B cell (primary cell): ENCODE measurements at places on chromosomes 7 and 10. TPM values are rescaled to one million over a fixed set of nuclear protein-coding genes. Genes with fewer than 3 reads are reported as not detected.

GRCh38 chr10:102119417-102120141 is 589 bp downstream of the LDB1 start:
- peak; percentile 74 for DNase-seq
- H3K27ac ChIP-seq, result peak overlapping the region; percentile 87
- H3K27me3 ChIP-seq, result no peaks in the 10 kb centered on the region

GRCh38 chr7:11194492-11194891 is 220.8 kb downstream of the PHF14 start:
- no peaks in the 10 kb centered on the region for H3K4me1 ChIP-seq
- H3K4me3 ChIP-seq, result no peak overlapping the region
- no peaks in the 10 kb centered on the region for H3K27me3 ChIP-seq
- no peak overlapping the region for H3K27ac ChIP-seq
- H3K36me3 ChIP-seq, result no peaks in the 10 kb centered on the region

DNA sequence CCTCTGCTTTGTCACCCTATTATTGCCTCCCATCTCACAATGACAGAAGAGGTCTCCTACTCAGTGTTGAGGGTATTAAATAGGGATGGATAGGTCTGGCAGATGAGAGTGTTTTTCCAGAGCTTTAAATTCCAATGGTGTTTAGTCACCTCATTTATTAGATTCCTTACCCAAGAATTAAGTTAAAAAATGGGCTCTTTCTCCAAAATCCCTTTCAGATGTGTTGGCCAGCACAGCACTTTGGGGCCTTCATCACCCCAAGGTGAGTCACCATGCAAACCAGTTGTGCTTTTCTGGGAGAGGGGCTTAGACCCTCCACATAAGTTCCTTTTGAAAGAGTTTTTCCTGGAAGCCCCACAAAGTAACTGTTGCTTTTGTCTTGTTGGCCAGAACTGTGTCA is 78.4 kb downstream of the CYP26A1 start:
- H3K27me3 ChIP-seq, result no peaks in the 10 kb centered on the region
- no peak overlapping the region for H3K4me3 ChIP-seq
- no peaks in the 10 kb centered on the region for H3K4me1 ChIP-seq
- no peak for DNase-seq
- no peaks in the 10 kb centered on the region for H3K36me3 ChIP-seq

- H3K27me3 ChIP-seq, result no peaks in the 10 kb centered on the region
- no peak overlapping the region for H3K27ac ChIP-seq
- H3K4me1 ChIP-seq, result no peaks in the 10 kb centered on the region
- no peak for DNase-seq
- no peak overlapping the region for H3K4me3 ChIP-seq
These were observed 643.0 kb downstream of the SUGCT start for GRCh38 chr7:40777730-40778312.

DNA sequence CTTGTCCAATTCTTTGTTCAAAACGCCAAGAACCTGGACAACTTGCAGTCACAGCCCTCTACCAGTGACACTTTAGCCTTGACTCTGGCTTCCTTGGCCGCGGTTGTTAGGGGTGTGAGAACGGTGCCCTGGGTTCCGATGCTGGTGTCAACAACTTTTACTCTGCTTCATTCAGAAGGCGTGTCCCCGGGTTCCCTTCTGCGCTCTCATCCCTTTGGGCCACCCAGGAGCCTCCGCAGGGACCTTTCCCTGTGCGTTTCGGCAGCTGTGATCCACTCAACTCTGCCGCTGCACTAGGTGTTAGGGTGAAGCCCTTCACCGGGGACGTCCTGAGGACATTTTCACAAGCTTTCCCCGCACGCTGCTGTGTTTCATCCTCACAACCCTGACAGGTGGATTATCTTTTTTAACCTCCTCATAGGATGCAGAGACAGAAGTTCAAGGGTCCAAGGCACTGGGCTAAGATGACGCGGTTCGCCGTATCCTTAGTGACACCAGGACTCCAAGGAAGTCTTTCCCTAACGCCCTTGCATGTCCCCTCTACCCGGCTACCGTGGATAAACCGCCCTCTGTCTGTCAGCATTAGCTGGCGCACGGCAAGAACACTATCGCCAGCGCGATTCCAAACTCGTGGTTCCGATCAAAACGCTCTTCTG is 133.5 kb upstream of the SHH start:
- H3K4me1 ChIP-seq, result no peaks in the 10 kb centered on the region
- H3K36me3 ChIP-seq, result no peaks in the 10 kb centered on the region
- no peak overlapping the region for H3K27ac ChIP-seq
- H3K4me3 ChIP-seq, result no peak overlapping the region

DNA sequence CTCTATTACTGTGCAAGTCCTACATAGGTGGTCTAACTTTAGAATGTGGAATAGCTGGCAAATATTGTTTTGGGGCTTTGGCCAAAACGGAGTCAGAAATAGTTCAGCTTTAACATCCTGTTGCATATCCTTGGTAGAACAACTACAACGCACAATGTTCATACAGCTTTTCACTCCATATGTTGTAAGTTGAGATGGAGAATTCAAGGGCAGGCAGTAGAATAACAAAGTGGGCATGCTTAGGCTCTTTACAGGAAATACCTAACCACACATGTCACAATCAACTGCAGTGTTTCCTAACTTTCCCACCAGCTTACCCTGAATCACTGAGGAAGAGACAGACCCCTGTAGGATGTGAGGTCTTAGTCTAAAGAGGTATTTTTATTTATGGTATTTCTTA is 122.3 kb downstream of the PPP1R3A start:
- no peak overlapping the region for H3K27ac ChIP-seq
- no peaks in the 10 kb centered on the region for H3K4me1 ChIP-seq
- H3K27me3 ChIP-seq, result no peaks in the 10 kb centered on the region
- DNase-seq, result no peak
- no peaks in the 10 kb centered on the region for H3K36me3 ChIP-seq

GRCh38 chr10:110523736-110524135 is 26.0 kb downstream of the DUSP5 start:
- H3K36me3 ChIP-seq, result no peaks in the 10 kb centered on the region
- DNase-seq, result no peak
- H3K27me3 ChIP-seq, result no peaks in the 10 kb centered on the region
- H3K4me3 ChIP-seq, result no peak overlapping the region
- peaks cover 5% of the 10 kb centered on the region for H3K4me1 ChIP-seq

- H3K36me3 ChIP-seq, result no peaks in the 10 kb centered on the region
- H3K27me3 ChIP-seq, result no peaks in the 10 kb centered on the region
- no peak overlapping the region for H3K27ac ChIP-seq
- no peak for DNase-seq
- no peak overlapping the region for H3K4me3 ChIP-seq
- H3K4me1 ChIP-seq, result no peaks in the 10 kb centered on the region
These were observed 18.4 kb upstream of the STEAP2 start for GRCh38 chr7:90192876-90193750.

- H3K27ac ChIP-seq, result no peak overlapping the region
- H3K27me3 ChIP-seq, result no peaks in the 10 kb centered on the region
- no peaks in the 10 kb centered on the region for H3K36me3 ChIP-seq
- no peak for DNase-seq
- H3K4me3 ChIP-seq, result no peak overlapping the region
These were observed 1.7 kb downstream of the LRRC4 start for GRCh38 chr7:128029405-128029995.

- no peak for DNase-seq
- H3K4me1 ChIP-seq, result no peaks in the 10 kb centered on the region
- no peak overlapping the region for H3K27ac ChIP-seq
These were observed 9.0 kb upstream of the POR start for GRCh38 chr7:75905785-75906604.

GRCh38 chr10:17660921-17661320 is 17.0 kb downstream of the STAM start:
- peaks cover under 1% of the 10 kb centered on the region for H3K4me1 ChIP-seq
- H3K4me3 ChIP-seq, result no peak overlapping the region
- DNase-seq, result no peak
- no peaks in the 10 kb centered on the region for H3K27me3 ChIP-seq
- peaks cover 3% of the 10 kb centered on the region for H3K36me3 ChIP-seq

DNA sequence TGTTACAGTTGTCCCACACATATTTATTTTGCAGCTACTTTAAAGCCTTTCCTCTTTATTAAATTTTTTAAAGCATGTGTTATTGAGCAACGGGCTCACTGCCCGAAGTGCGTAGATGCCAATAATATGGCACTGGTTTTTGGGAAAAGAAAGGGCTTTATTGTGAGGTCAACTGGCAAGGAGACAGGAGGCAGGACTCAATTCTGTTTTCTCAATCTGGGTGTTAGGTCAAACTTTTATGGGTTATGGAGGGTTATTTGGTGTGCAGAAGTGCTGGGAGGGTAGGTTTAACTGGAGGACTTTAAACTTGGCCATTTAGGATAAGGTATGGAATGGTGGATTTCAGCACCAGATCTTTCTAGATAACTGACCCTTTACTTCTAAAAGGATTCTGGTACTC is 183.6 kb downstream of the LRRC4 start:
- H3K4me3 ChIP-seq, result no peak overlapping the region
- H3K4me1 ChIP-seq, result peaks cover 9% of the 10 kb centered on the region
- peaks cover 16% of the 10 kb centered on the region for H3K36me3 ChIP-seq

- no peak overlapping the region for H3K4me3 ChIP-seq
- H3K4me1 ChIP-seq, result peaks cover 4% of the 10 kb centered on the region
- H3K27ac ChIP-seq, result no peak overlapping the region
- no peak for DNase-seq
These were observed 17.9 kb upstream of the CCSER2 start for GRCh38 chr10:84310470-84310869.

DNA sequence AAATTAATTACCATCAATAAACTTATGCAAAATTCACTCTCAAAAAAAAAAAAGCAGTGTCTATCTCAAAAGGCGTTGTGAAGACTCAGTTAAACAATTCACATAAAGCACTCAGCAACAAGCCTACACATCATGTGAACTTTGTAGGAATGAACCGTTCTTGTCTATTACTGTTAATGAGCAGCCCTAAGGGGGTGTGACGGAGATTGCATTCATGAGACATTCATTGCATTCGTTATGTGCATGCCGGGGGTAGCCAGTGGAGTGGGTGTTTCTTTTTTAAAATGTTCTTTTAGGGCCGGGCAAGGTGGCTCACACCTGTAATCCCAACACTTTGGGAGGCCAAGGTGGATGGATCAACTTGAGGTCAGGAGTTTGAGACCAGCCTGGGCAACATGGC is 193.0 kb downstream of the PRPF18 start:
- H3K36me3 ChIP-seq, result no peaks in the 10 kb centered on the region
- no peaks in the 10 kb centered on the region for H3K27me3 ChIP-seq
- no peak for DNase-seq
- no peak overlapping the region for H3K4me3 ChIP-seq
- H3K27ac ChIP-seq, result no peak overlapping the region

DNA sequence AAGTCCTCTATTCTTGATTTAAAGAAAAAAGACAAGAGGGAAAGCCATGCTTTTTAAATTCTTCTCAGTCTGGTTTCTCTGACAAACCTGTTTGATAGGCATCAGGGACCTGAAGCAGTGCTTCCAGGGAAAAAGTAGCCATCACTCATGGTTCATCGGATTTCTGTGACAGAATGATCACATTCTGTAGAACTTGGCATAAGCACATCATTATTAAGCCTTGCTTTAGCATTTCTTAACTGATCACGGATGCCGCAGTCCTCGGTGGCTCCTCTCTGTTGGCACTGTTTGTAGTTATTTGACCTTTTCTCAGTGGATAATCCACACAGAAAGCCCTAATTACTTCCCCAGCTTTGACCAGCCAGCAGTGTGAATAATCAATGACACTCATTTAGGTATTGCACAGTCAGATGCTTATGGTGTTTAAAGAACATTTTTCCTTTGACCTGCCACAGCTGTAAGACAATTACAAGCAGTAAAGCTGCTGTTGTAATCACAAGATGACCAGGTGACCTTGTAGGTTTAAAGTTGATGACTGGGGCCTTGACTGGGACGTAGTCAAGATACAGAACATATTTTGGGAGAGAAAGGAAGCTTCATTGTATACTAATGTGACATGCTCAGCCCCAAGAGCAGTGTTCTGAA is 64.4 kb upstream of the SKAP2 start:
- H3K4me3 ChIP-seq, result no peak overlapping the region
- DNase-seq, result no peak
- H3K27ac ChIP-seq, result no peak overlapping the region
- H3K36me3 ChIP-seq, result no peaks in the 10 kb centered on the region
- no peaks in the 10 kb centered on the region for H3K27me3 ChIP-seq

- H3K4me3 ChIP-seq, result no peak overlapping the region
- peak overlapping the region; percentile 95 for H3K27ac ChIP-seq
- peaks cover 9% of the 10 kb centered on the region for H3K36me3 ChIP-seq
- H3K27me3 ChIP-seq, result no peaks in the 10 kb centered on the region
- peaks cover 90% of the 10 kb centered on the region for H3K4me1 ChIP-seq
- peak; percentile 44 for DNase-seq
These were observed 35.5 kb downstream of the IKZF1 start for GRCh38 chr7:50339990-50340500.

GRCh38 chr7:112938863-112939573 is 147.6 kb downstream of the GPR85 start:
- H3K27ac ChIP-seq, result peak overlapping the region; percentile 19
- no peaks in the 10 kb centered on the region for H3K27me3 ChIP-seq
- DNase-seq, result no peak
- peaks cover 24% of the 10 kb centered on the region for H3K4me1 ChIP-seq
- H3K4me3 ChIP-seq, result peak overlapping the region; percentile 82
- H3K36me3 ChIP-seq, result no peaks in the 10 kb centered on the region

- H3K4me1 ChIP-seq, result no peaks in the 10 kb centered on the region
- H3K4me3 ChIP-seq, result no peak overlapping the region
These were observed 4.1 kb downstream of the PRSS1 start for GRCh38 chr7:142753366-142753765.

- H3K27ac ChIP-seq, result no peak overlapping the region
These were observed 30.5 kb upstream of the GNAT3 start for GRCh38 chr7:80542398-80542797.

DNA sequence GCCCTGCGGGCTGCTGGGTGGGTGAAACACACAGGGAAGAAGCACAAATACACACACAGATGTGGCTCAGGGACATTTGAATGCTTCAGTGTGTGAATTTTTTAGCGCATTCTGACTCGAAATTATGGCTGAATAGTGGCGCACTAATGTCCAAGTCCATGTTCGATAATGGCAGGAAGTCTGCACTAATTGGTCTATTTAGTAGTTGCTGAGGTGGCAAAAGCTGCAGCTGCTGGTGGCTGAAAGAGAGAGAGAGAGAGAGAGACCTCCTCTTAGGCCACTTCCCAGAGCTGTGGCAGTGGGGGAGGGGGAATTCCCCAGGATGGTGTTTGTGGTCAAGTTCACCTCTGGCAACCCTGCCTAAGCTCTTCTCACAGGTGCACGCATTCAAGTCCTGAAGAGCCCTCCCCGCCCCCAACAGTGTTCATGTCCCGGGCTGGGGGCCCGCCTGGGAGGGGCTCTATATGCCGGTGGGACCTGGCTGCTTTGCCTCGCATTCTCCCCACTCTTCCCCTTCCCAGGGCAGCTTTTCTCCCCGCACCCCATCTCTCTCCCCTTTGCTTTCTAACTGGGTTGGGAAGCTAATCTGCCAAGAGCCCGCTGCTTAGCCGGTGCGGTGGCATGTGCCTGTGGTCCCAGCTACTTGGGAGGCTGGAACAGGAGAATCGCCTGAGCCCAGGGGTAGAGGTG is 6.0 kb upstream of the MNX1 start:
- H3K36me3 ChIP-seq, result no peaks in the 10 kb centered on the region
- peaks cover 33% of the 10 kb centered on the region for H3K4me1 ChIP-seq
- peak; percentile 26 for DNase-seq
- H3K4me3 ChIP-seq, result no peak overlapping the region
- peaks cover 94% of the 10 kb centered on the region for H3K27me3 ChIP-seq

GRCh38 chr7:124924906-124925305 is 4.7 kb downstream of the POT1 start:
- H3K4me1 ChIP-seq, result peaks cover 7% of the 10 kb centered on the region
- no peaks in the 10 kb centered on the region for H3K27me3 ChIP-seq
- no peak overlapping the region for H3K4me3 ChIP-seq
- no peak overlapping the region for H3K27ac ChIP-seq
- H3K36me3 ChIP-seq, result no peaks in the 10 kb centered on the region

The RTKN2 gene
- 0.22 and 0.53 TPM in 2 replicates for total RNA-seq

The LRIT1 gene
- total RNA-seq, result not detected in 2 replicates

The PRKCQ gene
- total RNA-seq, result 0.15 and 0.27 TPM in 2 replicates

The ZEB1 gene
- total RNA-seq, result 96.7 and 107 TPM in 2 replicates

The MARCHF5 gene
- 25.9 and 27.8 TPM in 2 replicates for total RNA-seq

The LEP gene
- not detected in 2 replicates for total RNA-seq

The ATP6V0E2 gene
- total RNA-seq, result 13.5 and 15.4 TPM in 2 replicates

The CADPS2 gene
- not detected in 2 replicates for total RNA-seq

The ASB10 gene
- not detected in 2 replicates for total RNA-seq

The AKR1C1 gene
- total RNA-seq, result not detected in 2 replicates
